ENCODE measurements at places on chromosomes 2 and 18.
A peak's percentile ranks its signal among the peaks of the same experiment; 100 is the strongest.

GRCh38 chr2:213455316-213456008, 171.2 kb downstream of the SPAG16 start:
- DNase-seq: no peak

- DNase-seq: no peak
Measured at GRCh38 chr18:13726972-13727331, 479 bp downstream of the RNMT start.

DNA sequence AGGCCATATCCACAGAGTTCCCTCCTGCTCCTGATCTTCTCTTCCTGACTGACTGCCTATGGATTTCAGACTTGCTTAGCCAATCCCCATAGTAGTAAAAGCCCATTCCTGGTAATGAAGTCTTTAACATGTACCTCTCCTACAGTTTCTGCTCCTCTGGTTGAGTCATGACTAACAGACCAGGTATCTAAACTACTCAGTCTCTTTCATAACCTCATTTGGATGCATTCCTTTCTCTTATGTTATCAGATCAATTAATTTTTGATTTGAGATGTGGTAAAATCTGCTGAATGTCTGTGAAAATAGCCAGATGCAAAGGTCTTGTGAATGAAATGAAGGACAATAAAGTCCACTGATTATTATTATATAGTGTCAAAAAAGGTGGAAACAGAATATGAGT, 198.0 kb downstream of the NBAS start:
- DNase-seq: no peak

DNA sequence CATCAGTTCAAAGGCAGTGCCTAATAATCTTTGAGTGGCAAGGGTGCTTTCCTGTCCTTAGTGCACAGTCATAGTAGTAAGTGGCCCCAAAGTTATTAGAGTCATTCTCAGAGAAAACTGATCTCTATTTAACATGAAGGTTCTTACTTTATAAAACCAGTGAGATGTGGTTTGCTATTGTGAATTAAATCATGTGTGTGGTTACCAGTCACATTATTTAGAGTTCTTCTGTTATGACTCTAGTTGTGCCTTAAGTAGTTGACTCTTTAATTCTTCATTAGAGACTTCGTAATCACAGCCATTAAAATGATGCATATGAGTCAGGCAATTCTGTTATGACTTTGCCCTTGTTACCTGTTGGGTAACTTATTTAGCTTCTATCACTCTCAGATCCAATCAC, 1392.9 kb upstream of the ACVR2A start:
- DNase-seq: no peak

- DNase-seq: no peak
Measured at GRCh38 chr2:112273349-112273748, 2.0 kb upstream of the ZC3H6 start.

- no peak for DNase-seq
Measured at GRCh38 chr18:39318462-39318861, 1752.9 kb upstream of the CELF4 start.

DNA sequence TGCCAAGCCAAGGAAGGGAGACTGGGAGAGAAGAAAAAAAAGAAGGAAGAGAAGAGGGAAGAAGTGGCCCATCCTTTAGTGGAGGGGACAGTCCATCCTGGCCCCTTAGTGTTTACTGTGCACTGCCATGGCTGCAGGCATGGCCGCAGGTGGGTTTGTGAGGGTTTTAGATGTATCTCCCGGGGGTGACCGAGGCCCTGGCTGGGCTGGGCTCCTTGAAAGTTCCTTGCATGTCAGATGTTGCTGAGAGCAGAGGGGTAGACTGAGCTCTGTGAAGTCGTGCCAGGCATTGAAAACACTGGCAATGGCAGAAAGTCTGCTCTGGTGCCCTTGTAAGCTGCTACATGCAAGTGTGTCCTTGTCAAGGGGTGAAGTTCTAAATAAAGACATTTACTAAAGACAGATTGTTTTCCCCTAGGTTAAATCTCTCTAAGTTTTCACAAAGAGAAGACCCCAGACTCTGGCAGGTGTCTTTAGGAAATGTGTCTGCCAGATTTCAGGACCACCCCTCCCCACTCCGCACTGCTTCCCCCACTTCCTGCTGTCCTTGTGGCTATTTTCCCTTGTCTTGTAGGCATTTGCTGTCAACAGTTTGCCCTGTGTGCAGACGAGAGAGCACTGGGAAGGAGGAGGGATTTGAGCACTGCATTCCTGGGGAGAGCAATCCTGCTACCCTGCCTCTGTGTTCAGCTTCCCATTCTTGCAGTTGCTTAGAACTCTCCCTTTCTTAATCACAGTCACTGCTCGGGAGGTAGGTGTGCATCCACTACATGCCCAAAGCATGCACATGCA, 68.4 kb downstream of the ACOXL start:
- DNase-seq: no peak

- DNase-seq: no peak
Measured at GRCh38 chr2:67453310-67453709, 56.2 kb downstream of the ETAA1 start.

DNA sequence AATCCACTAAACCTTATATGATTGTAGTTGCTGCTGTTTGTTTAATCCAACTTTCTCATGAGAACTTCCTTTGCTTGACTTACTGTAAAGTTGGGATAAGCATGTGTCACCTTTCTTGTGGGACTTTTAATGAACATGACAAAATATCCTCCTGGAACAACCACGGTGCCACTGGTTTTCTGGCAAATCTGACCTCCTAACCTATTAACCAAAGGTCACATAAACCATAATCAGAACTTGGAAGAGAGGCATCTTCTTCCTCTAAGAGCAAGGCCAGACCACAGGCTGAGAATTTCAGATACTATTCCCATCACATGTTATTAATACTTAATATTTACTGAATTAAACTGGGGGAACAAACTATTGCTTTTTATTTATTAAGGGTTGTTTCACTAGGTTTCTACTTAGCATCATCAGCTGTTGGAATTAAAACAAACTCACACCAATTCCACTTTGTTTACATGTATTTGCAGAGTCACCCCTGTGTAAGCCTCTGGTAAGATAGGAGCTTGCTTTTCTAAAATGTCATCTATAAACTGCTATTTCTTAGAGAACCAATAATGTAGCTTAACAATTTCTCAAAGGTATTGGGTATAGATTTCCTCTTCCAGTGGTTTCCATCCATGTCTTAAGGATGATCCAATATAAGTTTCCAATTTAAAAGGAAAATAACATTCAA, 2.2 kb downstream of the SLC40A1 start:
- DNase-seq: no peak

DNA sequence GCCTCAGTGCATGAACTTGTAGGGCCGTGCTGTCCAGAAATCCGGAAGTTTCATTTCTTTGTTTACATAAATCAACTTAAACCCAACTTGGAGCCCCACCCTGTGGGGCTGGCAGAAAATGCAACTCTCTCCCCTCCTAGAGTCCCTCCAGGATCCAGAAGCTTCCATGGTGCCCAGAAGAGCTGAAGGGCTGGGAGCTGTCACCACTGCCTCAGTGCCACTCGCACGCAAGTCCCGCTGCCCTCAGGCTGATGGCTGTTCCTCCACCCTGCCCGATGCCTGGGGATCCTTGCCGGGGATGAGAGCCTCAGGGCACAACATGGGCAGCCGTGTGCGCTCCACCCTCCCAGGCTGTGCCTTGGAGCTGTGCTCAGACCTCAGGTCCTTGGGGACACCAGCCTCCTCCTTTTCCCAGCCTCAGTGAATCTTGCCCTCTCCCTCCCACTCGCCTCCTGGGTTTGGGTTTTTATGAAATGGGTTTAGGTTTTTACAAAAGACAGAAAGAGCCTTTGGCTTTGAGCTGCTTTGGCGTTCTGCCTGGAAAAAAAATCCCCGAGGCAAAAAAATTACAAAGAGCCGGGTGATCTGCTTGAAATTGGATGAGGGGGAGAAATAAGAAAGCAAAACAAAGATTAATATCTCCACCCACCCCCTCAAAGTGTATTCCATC, 155.2 kb downstream of the TWIST2 start:
- DNase-seq: no peak

DNA sequence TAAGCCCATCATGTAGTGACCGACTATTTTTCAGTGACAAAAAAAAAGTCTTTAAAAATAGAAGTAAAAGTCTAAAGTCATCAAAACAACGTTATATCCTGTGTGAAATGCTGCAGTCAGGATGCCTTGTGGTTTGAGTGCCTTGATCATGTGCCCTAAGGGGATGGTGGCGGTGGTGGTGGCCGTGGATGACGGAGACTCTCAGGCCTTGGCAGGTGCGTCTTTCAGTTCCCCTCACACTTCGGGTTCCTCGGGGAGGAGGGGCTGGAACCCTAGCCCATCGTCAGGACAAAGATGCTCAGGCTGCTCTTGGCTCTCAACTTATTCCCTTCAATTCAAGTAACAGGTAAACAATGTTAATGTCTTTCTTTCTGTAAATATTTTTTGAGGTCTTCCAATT, at the start of gene CD28:
Gene CD28, plus strand, starts transcription at position 237 of the 400 bp plus-strand sequence. Its CDS starts 58 bp downstream, at position 295.
- DNase-seq: no peak

DNA sequence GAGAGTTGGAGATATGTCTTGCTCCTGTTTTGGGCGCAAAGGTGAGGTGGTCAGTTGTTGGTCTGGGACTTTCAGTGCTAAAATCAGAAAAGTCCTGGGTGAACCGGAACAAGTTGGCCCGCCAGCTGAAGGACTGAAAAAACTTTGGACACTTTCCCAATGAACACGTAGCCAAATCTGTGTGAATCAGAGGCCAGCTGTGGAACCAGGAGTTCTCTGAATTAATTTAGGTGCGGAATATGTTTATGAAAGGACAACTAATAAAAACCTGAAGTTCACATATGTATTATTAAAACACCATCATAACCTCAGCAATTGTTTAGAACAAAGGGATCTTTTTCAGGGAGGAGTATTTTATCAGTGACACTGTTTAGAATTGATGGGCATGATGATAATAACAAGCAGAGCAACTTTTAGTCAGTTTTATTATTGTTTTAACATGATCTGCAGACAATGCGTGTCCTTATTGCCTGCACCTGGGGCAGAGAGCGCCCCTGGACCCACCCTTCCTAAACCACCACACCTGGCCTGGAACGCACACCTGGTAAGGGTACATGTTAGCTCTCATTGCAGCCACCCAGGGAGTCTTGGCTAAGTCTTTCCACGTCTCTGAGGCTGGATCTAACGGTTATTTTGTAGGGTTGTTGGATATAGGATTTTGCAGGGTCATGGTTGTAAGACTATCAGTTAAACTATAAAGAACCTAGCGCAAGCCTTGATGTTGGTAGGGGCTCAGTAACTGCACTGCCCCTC, 9.9 kb upstream of the ODC1 start:
- DNase-seq: peak; percentile 25

- no peak for DNase-seq
Measured at GRCh38 chr2:212385241-212385640, 153.4 kb downstream of the ERBB4 start.

DNA sequence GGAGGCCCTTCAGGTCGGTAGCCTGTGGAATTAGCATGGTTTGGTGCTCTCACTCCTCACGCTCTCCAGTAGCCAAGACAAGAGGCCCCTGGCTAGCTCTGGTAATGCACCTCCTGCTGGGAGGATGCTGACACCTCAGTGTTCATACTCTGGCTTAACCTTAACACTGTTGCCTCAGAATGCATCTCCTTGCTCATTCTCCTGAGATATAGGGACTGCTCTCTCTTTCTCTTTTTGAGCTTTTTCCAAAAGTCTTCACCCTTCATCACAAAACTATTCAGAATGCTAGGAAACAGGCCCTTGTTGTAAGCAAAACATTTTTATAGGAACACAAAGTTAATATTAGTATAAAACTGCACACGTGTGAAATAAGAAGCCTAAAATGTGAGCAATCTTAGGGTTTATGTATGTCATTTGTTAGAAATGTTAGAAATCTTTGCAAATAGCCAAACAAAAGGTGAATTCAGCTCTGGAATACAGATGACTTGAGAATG, 17.3 kb upstream of the IMPA2 start:
- no peak for DNase-seq

- no peak for DNase-seq
Measured at GRCh38 chr2:53632714-53633113, 134.9 kb upstream of the CHAC2 start.

- DNase-seq: no peak
Measured at GRCh38 chr2:98901702-98902101, 34.3 kb downstream of the CRACDL start.

DNA sequence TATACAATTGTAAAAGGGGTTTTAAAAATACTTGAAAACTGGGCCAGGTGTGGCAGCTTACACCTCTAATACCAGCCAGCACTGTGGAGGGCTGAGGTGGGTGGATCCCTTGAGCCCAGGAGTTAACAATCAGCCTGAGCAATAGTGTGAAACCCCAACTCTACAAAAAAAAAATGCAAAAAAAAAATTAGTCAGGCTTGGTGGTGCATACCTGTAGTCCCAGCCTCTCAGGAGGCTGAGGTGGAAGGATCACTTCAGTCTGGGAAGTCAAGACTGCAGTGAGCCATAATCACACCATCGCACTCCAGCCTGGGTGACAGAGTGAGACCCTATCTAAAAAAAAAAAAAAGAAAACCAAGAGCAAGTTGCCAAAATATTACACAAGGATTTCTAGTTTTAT, 182.7 kb downstream of the UBE2E3 start:
- no peak for DNase-seq

Data from NCI-H446 (cell line).